NCI-H1417 (cell line): ENCODE measurements at places on chromosomes 1 and 21.

DNA sequence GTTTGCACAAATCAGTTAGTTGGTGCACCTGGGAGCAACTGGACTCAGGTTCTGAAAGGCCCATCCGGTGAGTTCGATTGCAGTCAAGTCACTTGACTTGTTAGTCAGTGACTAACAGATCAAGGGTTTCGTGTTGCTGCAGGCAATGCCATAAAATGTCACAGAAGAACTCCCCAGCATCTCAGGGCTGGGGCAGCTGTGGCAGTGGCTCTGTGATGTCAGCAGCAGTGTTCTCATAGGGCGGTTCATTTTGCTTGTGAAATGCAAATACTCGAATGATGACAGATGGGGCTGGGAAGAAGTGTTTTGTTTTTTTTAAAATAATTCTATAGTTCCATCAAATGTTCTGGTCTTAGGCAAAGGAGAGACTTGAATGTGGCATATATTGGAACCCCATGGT, 287.8 kb downstream of the LMX1A start:
- peak; percentile 13 for DNase-seq

GRCh38 chr1:81730881-81731280, 69.9 kb upstream of the ADGRL2 start:
- DNase-seq = no peak

- DNase-seq = peak; percentile 16
Measured at GRCh38 chr1:150160964-150161621, 11.4 kb downstream of the PLEKHO1 start.

- no peak for DNase-seq
Measured at GRCh38 chr1:101365186-101365585, 128.4 kb downstream of the S1PR1 start.

DNA sequence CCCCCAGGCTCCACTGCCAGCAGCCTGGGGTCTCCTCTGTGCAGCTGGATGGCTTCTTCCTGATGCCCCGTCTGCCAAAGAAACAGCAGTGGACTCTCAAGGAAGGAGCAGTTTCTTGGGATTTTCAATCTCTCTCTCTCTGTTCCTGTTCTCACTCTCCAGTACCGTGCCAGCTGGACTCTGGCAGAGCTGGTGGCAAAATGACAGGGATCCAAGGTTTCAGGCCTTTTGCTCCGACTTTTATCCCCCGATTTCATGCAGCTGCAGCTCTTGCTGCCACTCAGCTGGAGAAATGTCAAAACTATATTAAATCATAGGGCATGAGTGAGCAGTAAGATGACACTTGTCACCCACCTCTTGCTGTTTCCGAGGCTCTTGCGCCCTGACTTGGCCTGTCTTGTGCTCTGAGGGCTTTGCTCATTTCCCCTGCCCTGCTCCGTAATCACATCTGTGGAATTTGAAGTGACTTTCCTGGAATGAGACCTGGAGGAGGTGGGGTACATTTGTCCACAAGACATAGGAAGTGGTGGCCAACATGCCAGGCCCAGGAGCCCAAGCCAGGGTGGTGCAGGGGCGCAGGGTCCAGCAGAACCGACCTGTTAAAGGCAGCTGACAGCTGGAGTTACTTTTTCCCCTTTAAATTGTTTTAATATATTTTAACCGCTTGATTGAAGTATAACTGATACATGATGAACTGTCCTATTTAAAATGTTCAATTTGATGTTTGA, 576.2 kb downstream of the PTPRU start:
- peak; percentile 11 for DNase-seq

DNA sequence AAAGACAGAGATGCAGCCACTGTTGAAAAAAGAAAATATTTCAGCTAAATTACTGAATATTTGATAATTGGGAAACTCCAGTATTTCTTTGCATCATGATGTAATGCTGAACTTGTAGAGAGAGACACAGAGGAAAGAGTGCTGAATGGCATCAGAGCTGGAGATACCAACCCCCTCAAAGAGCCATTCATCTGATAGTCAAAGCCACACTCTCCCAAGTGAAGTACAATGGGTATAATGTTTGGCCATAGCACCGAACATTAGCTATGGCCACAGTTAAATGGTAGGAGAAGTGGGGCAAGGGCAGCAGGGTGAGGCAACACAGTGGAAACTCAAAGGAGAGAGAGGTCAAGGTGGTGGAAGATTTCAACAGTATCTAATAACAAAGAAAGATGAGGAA, 107.5 kb upstream of the TNFSF4 start:
- no peak for DNase-seq

GRCh38 chr1:228510101-228510802, 23.1 kb downstream of the RNF187 start:
- DNase-seq = no peak

GRCh38 chr1:86739648-86740509, 35.5 kb downstream of the SH3GLB1 start:
- no peak for DNase-seq

DNA sequence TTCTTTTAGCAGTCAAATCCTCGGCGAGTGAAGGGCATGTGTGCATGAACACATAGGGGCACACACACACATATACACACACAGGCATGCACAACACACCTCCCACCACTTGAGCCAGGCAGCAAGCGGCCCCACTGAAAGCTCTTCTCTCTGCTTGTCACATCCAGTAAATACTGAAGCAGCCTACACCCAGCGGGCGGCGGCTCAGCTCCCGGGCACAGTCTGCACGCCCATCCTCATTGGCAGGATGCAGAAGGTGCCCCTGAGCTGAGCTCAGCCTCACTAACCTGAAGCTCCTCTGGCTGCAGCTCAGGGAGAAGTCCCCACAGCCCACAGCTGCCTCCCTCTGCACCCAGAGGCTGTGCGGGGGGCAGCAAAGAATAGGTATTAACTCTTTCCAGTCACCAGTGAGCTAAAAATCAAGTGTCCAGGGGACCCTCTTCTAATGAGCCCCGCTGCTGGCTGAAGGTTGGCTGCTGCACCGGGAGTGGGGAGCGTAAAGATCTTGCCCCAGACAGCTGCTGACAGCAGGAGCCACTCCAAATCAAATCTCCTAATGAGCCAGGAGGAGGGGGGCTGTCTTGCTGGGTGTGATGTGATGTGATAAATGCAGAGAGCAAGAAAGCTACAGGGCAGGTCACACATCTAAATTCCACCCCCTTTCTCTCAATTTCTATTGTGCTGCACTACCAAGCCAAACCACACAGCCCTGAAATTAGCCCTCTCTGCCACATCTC, 12.5 kb downstream of the RGS8 start:
- peak; percentile 90 for DNase-seq

GRCh38 chr1:36350659-36351226, 27.3 kb upstream of the EVA1B start:
- no peak for DNase-seq

- no peak for DNase-seq
Measured at GRCh38 chr1:30760596-30761324, 3.2 kb upstream of the LAPTM5 start.

DNA sequence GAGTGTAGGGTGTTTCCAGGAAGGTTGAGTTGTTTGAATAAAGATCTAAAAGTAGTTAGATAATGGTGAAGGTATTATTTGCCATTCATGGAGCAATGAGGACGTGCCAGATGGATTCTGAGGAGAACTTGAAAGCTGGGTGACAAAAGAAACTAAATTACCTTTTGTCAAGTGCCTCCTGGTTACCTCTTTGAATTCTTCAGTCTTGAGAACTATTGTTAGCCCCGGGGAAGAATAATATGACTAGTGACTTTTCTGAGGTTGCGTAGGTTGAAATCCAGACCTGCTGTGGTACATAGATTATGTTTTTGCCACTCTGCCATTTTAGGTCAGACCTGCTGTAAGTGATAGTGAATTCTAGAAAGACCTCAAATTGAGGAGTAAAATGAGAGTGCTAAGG, 11.5 kb downstream of the LAMC1 start:
- no peak for DNase-seq

- no peak for DNase-seq
Measured at GRCh38 chr1:89779151-89779940, 41.5 kb upstream of the LRRC8D start.

GRCh38 chr1:46747683-46748288, 28.9 kb upstream of the EFCAB14 start:
- peak; percentile 59 for DNase-seq

GRCh38 chr1:112904831-112905261, 51.1 kb downstream of the SLC16A1 start:
- no peak for DNase-seq

DNA sequence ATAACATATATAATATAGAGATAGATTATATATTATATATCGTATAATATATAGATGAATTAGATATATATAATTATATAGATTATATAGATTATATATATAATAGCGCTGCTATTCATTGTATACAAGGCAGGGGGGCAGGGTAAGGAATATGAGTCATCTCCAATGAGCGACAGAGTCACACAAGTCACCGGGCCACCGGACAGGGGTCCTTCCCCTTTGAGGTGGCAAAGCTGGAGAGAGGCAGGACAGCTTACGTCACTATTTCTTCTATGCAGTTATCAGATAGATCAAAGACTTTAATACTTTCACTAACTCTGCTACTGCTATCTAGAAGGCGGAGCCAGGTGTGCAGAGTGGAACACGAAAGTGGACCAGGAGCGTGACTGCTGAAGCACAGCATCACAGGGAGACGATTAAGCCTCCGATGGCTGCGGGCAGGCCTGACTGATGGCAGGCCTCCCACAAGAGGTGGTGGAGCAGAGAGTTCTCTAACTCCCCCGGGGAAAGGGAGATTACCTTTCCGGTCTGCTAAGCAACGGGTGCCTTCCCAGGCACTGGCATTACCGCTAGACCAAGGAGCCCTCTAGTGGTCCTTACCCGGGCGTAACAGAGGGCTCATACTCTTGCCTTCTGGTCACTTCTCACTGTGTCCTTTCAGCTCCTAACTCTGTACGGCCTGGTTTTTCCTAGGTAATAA, 2154.7 kb downstream of the MRPL39 start:
- DNase-seq = no peak

GRCh38 chr1:218350035-218350525, 4.9 kb downstream of the TGFB2 start:
- no peak for DNase-seq

DNA sequence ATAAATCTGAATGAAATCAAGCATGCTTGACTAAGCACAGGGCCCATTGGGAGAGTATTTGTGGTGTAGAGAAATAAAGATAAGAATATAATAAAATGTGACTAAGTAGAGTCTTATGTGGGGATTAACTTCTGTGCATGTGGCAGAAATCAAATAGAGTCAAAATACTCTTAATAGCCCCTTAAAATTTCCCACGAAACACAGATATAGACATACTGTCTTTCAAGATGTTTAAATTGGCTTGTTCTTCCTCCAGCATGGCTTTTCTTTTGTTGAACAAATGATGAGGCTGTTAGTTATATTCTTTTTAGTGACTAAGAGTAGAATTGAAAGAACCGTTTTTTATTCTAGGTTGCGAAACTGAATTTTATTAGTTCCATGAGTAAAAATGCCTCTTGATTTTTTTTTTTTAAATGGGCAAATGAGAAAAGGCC, 112.3 kb downstream of the RPS6KC1 start:
- no peak for DNase-seq

- DNase-seq = peak; percentile 75
Measured at GRCh38 chr21:45973475-45974072, 8.0 kb upstream of the COL6A1 start.

- DNase-seq = no peak
Measured at GRCh38 chr1:213790565-213790964, 197.2 kb upstream of the PROX1 start.

- no peak for DNase-seq
Measured at GRCh38 chr1:230259621-230260020, 166.5 kb downstream of the PGBD5 start.

DNA sequence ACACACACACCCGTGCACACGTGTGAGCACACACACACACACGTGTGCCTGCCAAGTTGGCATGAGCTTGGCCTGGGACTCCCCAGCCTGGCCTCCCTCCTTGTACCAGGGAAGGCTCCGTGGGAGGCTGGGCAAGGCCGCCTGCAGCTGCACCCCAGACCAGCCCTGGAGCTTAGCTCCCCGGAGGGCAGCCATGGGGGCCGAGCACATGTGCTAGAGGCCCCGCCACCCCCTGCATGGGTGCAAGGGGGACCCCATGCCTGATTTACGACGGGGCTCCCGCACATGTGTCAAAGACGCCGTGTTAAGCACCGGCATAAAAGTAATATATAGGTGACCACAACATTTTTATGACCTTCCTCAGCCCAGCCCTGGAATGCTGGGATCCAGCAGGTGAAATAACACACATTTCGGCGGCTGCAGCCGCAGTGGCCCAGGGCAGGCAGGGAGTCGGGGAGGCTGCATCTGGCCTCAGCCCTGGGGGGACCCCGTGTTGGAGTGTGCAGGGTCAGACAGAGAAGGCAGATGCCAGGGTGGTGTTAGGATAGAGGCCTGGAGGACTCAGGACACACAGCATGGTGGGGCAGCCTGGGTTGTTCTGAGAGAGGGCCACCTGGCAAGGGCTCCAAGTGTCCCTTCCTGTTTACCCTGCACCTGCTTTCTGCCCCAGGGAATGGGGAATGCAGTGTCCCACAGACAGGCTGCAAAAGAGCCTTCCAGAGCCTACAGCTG, 56.3 kb downstream of the WNT9A start:
- DNase-seq = no peak

- DNase-seq = no peak
Measured at GRCh38 chr1:101002551-101002950, 23.0 kb downstream of the DPH5 start.

- DNase-seq = peak; percentile 70
Measured at GRCh38 chr1:65265651-65266351, 43.5 kb upstream of the DNAJC6 start.

DNA sequence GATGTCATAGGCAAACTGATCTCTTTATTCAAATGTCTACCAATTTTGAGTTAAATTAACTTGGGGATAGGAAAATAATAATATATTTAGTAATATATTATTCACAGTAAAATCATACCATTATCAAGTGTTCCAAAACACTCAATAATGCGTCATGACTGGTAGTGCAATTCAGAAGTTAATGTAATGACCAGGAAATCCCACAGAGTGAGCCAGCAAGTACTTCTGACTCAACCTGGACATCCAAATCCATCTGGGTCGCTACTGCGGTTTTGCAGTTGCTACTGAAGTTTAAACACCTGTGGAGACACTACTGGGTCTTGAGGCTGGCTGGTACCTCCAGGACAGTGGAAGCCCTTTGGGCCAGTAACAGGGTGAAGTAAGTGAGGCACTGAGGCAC, 44.8 kb downstream of the DPYD start:
- DNase-seq = no peak

DNA sequence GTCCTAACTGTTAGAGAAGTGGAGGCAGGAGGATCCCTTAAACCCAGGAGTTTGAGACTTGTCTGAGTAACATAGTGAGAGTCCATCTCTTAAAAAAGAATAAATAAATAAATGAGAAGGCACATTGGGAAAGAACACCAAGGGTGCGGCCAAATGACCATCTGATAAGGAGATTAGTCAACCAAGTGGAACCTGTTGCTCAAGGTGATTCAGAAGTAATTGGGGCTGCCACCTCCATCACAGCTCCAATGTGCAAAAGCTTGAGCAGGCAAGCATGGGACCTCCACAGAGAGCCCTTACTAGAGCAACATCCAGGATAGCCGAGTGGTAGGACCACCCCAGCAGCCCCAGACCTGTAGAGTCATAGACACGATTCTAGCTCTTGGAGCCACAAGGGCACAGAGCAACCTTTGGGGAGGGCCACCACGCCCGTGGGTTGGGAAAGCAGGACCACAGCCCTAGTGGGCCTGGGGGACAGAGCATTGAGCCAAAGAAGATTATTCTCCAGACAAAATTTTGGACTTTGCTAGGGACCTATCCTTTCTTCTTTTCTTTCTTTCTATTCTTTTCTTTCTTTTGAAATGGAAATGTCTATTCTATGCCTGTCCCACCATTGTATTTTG, 40.9 kb downstream of the KCNK1 start:
- DNase-seq = no peak
